CD8-positive, alpha-beta T cell (primary cell): ENCODE measurements at places on chromosomes 3 and 15. TPM values are rescaled to one million over a fixed set of nuclear protein-coding genes. Genes with fewer than 3 reads are reported as not detected.

- no peak for DNase-seq
Measured at GRCh38 chr15:25733856-25734679, 129.1 kb downstream of the ATP10A start.

The GOLGA8O gene
- 0.95 TPM for total RNA-seq

DNA sequence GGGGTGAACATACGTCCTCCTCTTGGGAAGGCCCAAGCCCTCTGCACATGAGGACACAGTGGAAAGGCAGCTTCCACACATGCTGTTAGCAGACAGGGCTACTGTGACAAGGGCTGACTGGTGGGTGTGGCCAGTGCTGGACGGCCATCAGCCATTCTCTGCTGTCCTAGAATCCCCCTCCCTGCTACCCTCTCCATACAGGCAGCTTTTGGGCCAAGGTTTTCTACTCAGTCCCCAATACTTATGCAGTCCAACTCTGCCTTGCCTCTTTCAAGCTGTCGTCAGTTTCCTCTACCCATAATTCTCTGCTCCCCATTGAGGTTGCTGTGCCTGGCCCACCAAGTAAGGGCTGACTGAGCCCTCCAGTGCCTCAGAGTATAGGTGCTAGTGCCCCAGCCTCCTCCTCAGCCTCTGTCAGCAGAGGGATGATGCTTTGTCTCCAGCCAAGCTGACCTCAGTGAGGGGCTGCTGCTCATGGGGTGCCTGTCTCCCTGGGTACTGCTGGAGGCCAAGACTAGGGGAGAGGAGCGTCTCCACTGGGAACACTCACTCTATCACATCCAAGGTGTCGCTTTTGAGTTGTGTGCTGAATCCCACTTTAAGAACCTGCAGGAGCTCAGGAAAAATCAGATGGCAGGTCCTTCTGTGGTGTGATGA, 2.8 kb downstream of the LOXL1 start:
- DNase-seq = no peak

DNA sequence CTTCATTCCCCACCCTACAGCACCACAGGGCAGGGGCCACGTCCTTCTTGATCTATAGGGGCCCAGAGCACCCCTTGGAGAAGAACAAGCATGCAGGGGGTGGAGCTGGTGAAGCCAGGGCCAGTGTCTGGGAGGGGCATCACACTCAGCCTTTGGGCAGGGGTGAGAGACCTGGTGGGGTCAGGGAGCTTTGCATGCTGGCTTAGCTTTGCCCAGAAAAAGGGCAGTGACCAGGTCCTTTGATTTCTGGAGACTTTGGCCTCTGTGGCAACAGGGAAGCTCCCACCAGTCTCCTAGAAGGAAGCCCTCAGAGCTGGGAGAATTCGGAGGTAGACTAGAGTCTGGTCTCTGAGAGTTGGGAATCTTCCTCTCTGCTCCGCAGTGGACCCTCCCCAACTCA, 990 bp downstream of the ITIH4 start:
- no peak for DNase-seq

DNA sequence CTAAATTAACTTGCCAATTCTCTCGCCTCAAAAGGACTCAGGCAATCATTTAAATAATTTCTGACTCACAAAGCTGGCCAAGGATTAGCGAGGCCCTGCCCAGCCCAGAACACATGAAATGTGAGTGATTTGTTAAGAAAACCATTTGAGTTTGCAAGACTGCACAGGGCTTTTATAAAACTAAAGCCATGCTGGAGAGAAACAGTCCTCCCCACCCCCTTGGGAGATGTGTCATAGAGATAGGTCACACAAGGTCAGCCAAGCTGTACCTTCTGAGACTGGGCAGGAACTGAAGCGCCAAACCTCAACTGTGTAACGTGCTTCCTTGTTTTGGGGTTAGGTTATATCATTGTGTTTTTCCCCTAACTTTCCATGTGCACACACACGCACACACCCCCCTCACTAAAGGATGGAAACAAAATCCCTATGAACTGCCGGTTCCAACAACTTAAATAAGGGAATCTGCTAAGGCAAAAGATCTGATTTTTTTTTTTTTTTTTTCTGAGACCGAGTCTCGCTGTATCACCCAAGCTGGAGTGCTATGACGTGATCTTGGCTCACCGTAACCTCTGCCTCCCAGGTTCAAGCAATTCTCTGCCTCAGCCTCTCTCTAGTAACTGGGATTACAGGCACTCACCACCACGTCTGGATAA, 8.1 kb downstream of the SPATA12 start:
- DNase-seq = peak; percentile 13

- DNase-seq = no peak
Measured at GRCh38 chr15:79316864-79317263, 6.0 kb downstream of the TMED3 start.

- no peak for DNase-seq
Measured at GRCh38 chr15:85886309-85886811, 91.6 kb upstream of the KLHL25 start.

DNA sequence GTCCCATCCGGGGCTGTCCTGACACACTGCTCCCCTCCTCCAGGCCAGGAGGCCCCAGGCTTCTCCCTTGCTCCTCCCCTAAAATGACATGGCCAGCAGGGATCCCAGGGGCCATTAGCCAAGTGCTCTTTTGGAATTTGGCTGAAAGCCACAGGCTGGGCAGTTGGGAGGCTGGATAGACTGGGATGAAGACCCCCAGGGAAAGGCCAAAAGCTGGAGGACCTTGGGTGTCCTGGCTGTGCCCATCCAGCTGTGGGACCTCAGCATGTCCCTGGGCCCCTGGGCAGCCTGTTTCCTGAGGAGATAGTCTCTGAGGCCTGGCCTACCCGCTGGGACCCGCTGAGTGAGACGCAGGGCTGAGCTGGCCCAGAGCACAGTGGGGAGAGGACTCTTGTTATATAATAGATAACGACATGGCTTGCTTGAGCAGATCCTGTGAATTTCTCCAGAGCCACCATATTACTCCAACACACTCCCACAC, 5.7 kb upstream of the PDE8A start:
- no peak for DNase-seq

DNA sequence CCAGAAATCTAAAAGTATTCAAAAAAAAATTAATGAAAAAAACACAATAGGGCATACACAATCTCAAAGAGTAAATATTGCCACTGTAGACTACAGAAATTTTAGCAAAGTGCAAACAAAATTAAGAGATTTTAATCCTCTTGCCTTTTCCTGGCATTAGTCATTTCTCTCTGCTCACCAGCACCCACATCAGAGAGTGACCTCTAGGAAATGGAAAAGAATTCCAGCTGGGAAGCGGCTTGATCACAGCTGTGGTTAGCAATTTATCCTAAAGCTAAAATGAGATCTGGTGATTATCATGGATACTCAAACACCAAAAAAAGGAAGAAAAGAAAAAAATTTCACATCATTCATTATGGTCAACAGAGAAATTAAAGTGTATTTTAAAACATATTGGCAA, 7.5 kb downstream of the CSNK1G1 start:
- DNase-seq = no peak

DNA sequence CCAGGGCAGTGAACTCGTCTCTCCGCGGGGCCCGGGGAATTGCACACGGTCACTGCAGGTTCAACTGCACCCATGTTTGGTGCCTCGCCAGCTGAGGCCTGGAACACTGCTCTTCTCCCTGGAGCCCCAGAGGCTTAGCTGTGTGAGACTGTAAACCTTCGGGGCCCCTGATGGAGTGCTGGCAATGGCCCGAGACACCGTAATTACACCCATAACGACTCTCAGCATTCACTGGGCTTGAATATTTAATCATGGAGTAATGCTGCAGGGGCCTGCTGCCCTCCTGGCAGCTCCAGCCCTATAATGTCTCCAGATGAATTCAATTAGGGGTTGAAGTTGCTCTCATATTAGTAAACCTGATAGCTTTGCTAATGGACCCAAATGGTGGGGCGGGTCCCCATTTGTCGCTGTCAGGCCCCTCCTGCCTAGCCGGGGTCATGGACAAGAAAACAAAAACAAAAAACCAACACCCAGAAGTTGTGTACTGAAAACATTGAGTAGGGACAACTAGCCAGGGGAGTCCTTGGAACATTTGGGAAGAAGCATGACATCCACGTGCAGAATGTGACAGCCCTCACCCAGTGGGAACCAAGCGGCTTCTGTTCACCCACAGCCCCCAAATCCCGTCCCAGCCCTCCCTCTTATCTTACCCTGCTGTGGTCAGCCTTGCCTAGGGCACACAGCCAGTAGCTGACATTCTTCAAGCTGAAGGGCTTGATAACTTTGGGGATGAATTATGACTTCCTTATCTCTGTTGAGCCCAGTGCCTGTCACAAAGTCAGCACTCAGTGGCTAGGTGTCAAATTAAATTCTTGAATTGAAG, 74.3 kb upstream of the SCN5A start:
- no peak for DNase-seq

GRCh38 chr3:78888635-78889034, 879.2 kb downstream of the ROBO1 start:
- no peak for DNase-seq

The TTLL13 gene
- 1.1 TPM for total RNA-seq

- DNase-seq = no peak
Measured at GRCh38 chr3:149115114-149115513, 14.3 kb upstream of the HPS3 start.

- DNase-seq = no peak
Measured at GRCh38 chr15:49495993-49496753, 73.1 kb downstream of the FGF7 start.

DNA sequence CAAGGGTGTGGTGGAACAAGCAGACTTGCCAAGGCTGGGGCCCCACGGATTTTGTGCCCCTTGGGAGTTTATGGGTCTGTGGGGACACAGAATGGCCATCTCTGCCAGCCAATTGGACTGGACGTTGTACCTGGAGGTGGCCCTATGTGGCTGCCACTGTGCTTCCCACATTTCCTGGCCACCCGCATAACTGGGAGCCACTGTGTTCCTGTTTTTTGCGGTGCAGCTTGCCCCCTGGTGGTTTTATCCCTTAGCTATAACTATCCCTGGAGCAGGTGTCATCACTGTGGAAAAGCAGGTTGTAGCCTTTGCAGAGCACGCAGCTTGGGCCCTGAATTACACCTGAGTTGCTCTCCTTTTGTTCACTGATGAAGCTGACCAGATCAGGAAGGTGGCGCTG, 306.3 kb downstream of the ZPLD1 start:
- DNase-seq = no peak

DNA sequence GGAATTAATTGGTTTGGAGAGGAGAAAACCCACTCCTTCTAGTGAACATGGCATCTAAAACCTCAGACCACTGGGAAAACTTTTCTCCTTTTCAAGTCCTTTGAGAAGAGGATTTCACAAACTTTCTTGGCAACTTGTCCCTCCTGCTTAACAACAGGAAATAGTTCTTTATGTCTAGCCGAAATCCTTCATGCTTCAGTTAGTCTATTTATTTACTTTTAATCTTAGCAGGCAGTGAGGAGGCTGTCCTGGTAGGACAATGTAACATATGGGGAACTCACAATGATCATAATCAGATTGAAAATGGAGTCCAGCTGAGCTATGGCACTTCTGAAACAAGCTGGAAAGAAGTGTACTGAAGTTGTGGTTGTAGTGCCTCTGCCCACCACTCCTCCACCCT, 50.6 kb downstream of the KY start:
- DNase-seq = no peak

GRCh38 chr3:31671976-31672375, 139.3 kb downstream of the STT3B start:
- DNase-seq = no peak

GRCh38 chr3:109432833-109433232, 95.5 kb upstream of the DPPA4 start:
- DNase-seq = no peak

DNA sequence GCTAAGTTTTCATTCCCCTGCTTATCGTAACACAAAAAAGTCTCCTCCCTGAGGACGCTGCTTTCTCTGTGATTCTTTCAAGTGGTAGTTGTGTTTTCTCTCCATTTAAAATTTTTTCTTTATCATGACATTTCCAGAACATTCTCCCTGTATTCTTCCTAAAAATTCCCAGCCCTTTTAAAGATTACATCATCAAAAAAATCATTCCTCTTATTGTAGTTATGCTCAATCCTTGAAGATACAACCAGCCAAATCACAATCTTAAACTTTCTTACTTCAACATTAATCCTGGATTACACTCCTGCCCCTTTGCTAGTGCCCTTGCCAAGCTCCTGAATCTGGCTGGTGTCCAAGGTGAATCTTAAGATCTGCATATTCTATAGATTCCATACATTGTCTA, 163.7 kb upstream of the CBLB start:
- no peak for DNase-seq

GRCh38 chr15:34213690-34214089, 3.8 kb upstream of the KATNBL1 start:
- DNase-seq = no peak

- DNase-seq = no peak
Measured at GRCh38 chr3:35789042-35789831, 149.9 kb downstream of the ARPP21 start.

- DNase-seq = peak; percentile 76
Measured at GRCh38 chr3:4834403-4834866, 144.8 kb upstream of the BHLHE40 start.

The MRPL46 gene
- total RNA-seq = 11.8 TPM

DNA sequence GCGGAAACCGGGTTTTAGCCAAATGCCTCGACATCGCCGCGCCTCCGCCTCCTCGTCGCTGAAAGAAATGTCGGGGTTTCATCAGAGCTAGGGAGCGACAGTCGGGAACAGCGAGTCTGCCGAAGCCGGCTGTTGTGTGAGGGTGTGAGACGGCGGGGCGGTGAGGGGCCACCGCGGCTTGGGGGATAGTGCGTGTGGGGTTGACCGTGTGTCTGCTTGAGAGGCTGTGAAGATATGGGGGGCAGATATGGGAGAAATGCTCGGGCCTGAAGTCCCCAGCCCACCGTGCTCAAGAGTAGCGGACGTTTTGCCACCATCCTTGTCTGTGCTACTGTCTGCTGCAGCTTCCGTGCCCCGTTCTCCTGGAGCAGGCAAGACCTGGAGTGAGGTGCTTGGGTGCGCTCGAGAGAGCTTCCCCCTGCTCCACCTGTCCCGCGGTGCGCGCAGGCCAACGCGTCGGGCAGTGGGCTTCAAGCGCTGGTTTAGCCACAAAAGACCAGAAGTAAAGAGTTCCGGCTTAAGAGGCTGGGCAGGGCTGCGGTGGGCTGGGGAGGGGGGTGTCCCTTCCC, 716 bp upstream of the ISLR2 start:
- no peak for DNase-seq

DNA sequence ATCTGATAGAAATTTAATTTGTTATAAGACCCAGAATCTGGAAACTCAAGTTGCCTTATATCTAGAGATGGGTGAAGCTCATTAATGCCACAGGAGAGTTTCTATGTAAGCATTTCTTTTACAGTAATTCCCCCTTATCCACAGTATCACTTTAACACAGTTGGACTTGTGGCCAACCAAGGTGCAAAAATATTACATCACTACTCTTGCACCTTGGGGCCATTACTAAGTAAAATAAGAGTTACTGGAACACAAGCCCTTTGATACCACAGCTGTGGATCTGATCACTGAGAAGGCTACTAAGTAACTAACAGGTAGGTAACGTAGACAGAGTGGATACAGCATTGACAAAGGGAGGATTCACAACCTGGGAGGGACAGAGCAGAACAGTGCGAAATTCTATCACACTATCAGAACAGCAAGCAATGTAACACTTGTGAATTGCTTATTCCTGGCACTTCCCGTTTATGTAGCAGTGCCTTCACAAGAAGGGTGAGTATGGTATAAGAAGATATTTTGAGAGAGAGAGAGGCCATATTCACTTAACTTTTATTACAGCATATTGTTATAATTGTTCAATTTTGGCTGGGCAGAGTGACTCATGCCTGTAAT, 33.9 kb upstream of the TOPBP1 start:
- DNase-seq = no peak

GRCh38 chr3:24428481-24428880, 66.2 kb downstream of the THRB start:
- DNase-seq = no peak
